ENCODE measurements at places on chromosomes 3 and 15.

- DNase-seq = peak; percentile 38
These were observed 35.7 kb upstream of the CPB1 start for GRCh38 chr3:148791920-148792319.

- DNase-seq = no peak
These were observed 733.0 kb downstream of the NTRK3 start for GRCh38 chr15:87523516-87523915.

DNA sequence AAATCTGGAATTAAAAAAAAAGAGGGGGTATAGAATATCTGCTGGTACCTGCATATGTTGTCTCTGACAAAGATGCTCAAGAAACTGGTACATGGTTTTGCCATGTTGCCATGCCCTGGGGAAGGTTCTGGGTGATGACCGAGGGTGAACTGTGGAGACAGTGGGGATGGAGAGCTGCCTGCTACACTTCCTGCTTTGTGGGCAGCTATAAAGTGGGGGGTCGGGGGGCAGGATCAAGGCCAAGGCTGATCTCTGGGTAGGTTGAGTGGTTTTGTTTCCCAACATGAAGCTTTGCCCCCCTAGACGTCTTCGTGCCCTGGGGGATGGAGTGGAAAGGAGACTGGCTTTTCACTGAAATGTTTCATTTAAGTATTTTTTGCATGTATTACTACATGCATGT is 74.6 kb downstream of the IQSEC1 start:
- no peak for DNase-seq

DNA sequence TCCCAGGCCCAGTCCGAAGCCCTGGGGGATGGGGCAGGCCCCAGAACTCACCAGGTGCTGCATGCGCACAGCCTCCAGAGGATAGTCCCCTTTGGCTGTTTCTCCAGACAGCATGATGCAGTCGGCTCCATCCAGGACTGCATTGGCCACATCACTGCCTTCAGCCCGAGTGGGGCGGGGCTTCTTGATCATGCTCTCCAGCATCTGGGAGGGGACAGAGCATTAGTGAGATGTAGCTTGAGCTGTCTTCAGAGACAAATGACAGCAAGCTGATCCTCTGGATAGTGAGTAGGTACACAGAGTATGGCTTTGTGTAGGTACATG is 9.1 kb upstream of the GRAMD2A start:
- DNase-seq = no peak

GRCh38 chr3:25910997-25911396 is 121.1 kb downstream of the OXSM start:
- no peak for DNase-seq

Measured in retina (tissue), 1 donor.